Stimulated activated CD4-positive, alpha-beta T cell treated with anti-CD3 and anti-CD28 coated beads, Interleukin-2, amount 100 ng/mL, for 48 hours (primary cell): ENCODE measurements at places on chromosomes 5 and 9.

DNA sequence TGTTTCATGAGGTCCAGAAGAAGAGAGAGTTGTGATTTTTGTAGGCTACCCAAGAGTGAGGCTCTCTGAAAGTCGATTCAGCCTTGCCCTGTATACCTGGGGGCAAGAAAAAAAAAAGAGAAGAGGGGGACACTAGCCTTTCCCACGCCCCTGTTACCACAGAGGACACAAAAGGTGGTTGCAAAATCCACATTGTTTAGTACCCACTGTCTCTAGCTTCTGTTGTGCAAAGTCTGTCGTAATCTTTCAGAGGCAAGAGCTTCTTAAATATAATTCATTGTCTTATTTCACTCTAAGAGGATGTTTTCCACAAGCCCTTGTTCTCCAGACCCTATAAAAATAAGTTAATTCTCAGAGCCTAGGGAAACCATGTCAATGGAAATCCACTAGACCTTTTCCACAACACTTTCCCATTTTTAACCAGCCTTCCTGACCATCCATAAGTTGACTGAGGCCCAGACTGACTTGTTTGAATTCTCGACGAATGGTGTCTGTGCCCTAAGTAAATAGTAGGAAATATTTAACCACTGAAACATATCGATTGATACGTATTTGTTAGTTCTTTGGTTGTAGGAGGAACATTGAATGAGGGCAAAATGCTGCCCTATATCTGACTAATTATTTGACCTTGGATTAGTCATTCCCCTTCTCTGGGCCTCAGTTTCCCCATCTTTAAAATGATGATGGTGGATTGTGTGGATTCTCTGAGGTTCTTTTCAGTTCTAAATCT is 182.7 kb downstream of the PAPPA start:
- no peak for DNase-seq

DNA sequence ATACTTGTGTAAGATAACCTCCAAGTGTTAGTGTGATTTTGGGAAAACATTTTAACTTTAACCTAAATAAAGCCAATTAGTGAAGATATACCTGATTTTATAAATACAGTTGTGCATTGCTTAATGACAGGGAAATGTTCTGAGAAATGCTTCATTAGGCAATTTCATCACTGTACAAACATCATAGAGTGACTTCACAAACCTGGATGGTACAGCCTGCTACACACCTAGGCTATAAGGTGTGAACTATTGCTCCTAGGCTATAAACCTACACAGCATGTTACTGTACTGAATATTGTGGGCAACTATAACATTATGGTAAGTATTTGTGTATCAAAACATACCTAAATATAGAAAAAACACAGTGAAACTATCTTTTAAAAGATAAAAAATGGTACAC is 166.8 kb upstream of the TARS1 start:
- no peak for DNase-seq

- DNase-seq: no peak
These were observed 82.7 kb downstream of the SFXN1 start for GRCh38 chr5:175561085-175561484.

DNA sequence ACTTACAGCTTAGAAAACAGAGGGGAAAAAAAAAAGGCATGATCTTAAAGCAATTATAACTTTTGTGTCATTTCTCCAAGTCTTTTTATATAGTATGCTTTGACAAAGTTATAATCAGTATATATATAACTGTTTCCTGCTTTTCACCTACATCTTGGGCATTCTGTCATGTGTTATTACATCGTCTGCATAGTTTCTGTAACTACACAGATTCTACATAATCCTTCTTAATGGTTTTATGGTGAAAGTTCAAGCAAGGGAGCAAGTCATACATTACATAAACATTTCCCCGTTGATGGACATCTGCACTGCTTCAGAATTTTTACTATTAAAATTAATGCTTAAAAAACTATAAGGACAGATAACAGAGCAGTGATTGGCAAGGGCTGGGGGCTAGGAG is 12.1 kb downstream of the FEM1C start:
- DNase-seq: no peak

DNA sequence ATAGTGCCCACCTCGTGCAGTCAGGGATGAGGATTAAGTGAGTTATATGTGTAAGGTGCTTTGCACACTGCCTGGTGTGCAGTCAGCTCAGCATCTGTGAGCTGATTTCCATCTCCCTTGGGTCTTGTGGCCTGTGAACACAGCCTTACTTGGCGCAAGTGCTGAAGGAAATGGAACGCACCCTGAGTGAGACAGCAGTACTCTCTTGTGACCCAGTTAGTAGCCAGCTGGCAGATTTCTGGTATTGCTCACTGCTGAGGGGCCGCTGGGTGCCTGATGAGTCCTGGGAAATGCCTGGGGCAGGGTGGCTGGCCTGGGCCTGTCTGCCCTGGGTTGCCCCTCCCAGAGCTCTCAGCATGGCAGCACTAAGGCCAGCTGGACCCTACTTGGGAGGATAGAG is 90.9 kb upstream of the BOD1 start:
- no peak for DNase-seq

DNA sequence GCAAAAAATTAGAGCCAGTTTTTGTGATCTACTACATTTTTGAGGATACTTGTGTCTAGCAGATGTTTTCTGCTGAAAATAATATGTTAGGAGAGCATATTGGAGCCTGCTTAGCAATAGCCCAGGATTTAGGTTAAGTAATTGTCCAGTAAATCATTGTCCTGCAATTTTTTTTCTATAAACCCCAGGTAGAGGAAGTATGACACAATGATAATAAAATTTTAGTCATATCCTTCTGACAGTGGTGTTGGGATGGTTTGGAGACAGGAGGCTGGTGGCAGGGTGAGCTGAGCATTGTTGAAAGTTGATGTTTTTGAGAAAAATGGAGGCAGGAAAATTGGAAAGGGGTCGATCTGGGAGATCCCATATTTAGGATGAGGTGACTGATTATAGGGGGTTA is 3.5 kb downstream of the SNCAIP start:
- DNase-seq: no peak

- no peak for DNase-seq
These were observed 102.3 kb upstream of the CPEB4 start for GRCh38 chr5:173785866-173786265.

GRCh38 chr9:130198501-130199179 is 26.4 kb downstream of the NCS1 start:
- no peak for DNase-seq

DNA sequence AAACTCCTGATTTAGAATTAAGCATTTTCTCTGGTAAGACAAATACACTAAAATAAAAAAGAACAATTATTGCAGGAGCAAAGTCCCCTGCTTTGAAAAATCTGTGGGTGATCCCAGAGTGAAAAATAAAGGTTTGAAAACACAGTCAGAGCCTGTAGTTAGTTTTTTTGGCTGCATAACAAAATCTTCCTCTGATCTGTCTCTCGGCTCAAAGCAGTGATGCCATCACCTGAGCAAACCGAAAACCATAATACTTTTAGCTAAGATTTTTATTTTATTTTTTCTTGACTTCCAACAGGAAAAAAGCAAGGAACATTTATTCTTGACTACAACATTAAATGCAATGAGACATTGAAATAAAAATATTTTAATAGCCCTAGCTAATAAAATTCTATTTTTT is 1.2 kb downstream of the CDH18 start:
- DNase-seq: no peak

DNA sequence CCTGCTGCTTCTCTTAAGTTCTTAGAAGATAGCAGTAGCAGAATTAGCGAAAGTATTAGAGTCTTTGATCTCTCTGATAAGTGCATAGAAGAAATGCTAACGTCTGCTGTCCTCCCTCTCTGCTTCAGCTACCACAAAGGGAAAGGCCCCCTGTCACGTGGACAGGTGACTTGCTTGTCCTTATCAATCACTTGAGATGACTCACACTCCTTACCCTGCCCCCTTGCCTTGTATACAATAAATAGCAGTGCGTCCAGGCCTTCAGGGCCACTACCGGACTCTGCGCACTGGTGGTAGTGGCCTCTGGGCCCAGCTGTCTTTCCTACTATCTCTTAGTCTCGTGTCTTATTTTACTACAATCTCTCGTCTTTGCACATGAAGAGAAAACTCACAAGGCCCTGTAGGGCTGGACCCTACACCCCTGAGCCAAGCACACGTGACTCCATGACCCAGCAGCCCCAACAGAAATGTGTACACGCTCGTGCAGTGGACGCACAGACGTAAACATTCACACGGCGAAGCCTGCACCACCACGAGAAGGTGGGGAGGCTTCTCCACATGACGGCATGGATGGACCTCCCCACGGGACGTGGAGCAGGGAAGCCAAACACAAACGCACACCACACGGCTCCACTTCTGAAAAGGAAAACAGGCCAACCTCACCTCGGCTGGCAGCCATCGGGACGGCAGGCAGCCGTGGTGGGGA is 38.3 kb downstream of the PNPLA7 start:
- no peak for DNase-seq

- DNase-seq: no peak
These were observed 191.1 kb upstream of the DMRT1 start for GRCh38 chr9:650362-650761.

DNA sequence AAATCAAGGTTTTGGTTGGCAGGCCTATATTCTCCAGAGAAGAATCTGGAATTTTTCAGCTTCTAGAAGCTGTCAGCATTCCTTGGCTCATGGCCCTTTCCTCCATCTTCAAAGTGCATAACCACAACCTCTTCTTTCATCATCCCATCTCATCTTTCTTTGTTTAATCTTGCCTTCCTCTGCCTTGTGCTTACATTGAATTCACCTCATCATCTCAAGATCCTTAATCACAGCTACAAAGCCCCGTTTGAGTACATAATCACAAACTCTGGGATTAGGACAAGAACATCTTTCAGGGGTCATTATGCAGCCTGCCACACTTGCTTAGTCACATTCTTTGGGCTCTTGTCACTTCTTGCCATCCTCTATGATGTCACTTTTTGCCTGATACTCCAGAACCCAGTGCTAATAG is 130.3 kb downstream of the FOXD1 start:
- DNase-seq: no peak

- no peak for DNase-seq
These were observed 41.4 kb upstream of the CRB2 start for GRCh38 chr9:123314617-123315016.

DNA sequence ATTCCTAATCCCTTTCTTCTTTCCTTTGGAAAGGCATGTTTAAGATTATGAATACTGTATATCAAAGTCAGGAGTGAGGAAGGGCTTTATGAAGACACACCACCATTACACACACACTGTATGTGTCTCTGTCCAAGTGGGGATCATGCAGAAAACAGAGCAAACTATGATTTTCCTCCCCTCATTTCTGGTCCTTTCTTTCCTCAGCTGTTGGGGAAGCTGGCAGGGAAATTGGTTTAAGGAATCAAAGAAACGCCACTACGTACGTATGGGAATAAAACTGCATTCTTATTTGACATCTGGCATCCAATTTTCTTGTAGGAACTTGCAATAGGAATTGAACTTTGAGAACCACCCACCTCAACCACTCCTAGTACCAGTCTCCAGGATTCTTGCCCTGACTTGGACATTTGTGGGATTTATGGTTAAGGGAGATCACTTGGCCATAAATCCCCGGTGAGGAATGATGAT is 125.8 kb downstream of the PDE4D start:
- DNase-seq: no peak

- DNase-seq: no peak
These were observed 59.3 kb upstream of the RNU6ATAC start for GRCh38 chr9:134223591-134224122.

DNA sequence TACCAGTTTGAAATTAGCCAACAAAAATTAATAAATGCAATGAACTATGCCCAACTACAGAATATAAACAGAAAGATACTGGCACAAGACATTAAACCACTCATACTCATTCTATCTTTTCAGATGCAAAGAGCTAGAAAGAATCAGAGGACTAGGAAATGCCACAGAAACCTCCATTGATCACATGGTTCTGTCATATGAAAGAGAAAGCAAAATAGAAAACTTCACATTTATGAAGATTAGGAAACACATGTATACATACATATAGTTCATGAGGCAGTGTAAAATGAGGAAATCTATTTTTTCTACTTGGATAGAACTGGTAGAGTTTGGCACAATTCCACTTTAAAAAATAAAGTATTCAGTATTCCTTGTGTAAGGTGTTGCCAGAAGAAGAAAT is 275.1 kb upstream of the PTGER4 start:
- no peak for DNase-seq

- DNase-seq: no peak
These were observed 67.7 kb upstream of the SPOCK1 start for GRCh38 chr5:137566780-137567179.

- DNase-seq: no peak
These were observed 418.6 kb upstream of the RIOK2 start for GRCh38 chr5:97601651-97602050.

GRCh38 chr9:18314316-18314715 is 159.6 kb upstream of the ADAMTSL1 start:
- no peak for DNase-seq

DNA sequence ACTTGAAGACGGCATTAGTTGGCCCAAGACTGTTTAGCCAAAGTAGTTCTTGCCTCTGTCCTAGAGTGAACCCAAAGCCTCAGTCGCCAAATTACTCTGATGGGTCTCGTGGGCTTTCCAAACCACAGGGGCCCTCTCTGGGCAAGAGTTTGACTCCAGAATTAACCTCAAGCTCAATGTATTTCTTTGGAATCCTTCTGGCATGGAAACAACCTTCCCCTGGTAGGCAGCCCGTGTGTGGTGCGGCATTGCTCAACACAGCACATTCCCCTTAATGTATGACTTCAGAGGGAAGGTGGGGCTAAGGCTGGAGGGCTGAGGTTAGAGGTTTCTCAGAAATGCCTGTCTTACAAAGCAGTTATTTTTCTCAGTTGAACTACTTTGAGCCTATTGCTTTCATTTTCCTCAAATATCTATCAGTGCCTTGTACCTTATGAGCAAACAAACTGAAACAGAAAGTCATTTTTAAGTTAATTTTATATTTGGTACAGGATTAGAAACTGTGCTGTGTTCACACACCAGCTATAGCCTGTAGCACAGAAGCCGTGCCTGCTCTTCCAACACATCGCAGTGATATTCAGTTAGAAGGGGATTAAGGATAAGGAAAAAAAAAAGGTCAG is 123.9 kb upstream of the HAPLN1 start:
- no peak for DNase-seq

- DNase-seq: no peak
These were observed 63.1 kb downstream of the PPP2R2B start for GRCh38 chr5:146815411-146815810.

GRCh38 chr5:33237471-33237870 is 203.3 kb upstream of the TARS1 start:
- no peak for DNase-seq

DNA sequence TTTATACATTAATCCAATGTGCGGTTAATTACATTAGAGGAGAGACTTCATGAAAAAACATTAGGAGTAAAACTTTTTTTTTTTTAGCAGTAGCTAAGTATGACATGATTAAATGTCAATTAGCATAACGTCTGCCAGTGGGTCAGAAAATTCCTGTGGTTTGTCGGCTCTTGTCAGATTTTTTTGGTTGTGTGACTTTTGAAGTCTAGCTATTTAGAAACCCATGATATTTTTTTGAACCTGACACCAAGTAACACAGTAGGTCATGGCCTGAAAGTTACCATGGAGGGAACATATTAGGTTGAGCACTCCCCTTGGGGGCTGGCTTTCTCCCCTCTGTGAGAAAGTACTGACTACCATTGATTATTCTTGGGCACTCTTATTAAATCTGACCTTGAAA is 84.8 kb upstream of the ALDH1A1 start:
- DNase-seq: no peak
